ENCODE measurements at places on chromosomes 13 and 19.

- DNase-seq: peak; percentile 31
Measured at GRCh38 chr19:4352701-4353121, 9.3 kb downstream of the MPND start.

DNA sequence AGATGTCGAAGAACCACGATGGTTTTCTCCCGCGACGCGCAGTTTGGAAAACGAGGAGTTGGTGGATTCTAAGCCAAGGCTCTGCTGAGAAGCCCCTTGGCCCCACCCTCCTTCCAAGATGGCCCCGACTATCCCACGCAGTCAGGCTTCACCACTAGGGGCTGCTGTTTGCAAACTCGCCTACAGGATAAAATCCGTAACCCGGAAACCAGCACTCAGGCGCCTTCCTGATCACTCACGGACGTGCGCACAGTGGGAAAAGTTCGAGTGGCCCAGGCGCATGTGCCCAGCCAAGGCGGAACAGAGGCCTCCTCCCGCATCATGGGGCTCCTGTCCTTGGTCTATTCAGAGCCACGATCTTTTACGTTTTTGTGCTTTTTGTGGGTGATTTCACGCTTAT lies 19.2 kb upstream of the UQCR11 start:
- DNase-seq: no peak

- DNase-seq: no peak
Measured at GRCh38 chr19:37077501-37077933, 716 bp upstream of the ZNF420 start.

- DNase-seq: no peak
Measured at GRCh38 chr19:2076526-2076944, 19.6 kb downstream of the MOB3A start.

DNA sequence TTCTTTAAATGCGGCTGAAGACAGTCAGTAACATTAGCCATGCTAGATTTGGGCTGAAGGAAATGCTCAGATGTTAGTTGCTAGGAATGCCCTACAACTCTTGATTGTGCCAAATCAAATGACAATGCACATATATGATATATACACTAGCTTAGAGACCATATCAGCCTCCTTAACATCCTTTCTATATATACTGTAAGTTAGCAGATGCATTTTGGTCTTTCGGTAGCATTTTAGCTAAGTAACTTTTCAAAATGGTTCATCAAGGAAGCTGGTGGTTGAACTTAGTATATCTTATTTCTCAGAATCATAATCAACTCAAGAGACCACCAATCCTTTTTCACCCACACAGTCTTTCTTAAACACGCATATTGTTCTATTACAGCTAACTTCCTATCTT lies 14.1 kb upstream of the ENOX1 start:
- no peak for DNase-seq

GRCh38 chr13:110012102-110012739 lies 225.8 kb upstream of the IRS2 start:
- no peak for DNase-seq

GRCh38 chr13:101942535-101943157 lies 459.2 kb downstream of the FGF14 start:
- DNase-seq: no peak

DNA sequence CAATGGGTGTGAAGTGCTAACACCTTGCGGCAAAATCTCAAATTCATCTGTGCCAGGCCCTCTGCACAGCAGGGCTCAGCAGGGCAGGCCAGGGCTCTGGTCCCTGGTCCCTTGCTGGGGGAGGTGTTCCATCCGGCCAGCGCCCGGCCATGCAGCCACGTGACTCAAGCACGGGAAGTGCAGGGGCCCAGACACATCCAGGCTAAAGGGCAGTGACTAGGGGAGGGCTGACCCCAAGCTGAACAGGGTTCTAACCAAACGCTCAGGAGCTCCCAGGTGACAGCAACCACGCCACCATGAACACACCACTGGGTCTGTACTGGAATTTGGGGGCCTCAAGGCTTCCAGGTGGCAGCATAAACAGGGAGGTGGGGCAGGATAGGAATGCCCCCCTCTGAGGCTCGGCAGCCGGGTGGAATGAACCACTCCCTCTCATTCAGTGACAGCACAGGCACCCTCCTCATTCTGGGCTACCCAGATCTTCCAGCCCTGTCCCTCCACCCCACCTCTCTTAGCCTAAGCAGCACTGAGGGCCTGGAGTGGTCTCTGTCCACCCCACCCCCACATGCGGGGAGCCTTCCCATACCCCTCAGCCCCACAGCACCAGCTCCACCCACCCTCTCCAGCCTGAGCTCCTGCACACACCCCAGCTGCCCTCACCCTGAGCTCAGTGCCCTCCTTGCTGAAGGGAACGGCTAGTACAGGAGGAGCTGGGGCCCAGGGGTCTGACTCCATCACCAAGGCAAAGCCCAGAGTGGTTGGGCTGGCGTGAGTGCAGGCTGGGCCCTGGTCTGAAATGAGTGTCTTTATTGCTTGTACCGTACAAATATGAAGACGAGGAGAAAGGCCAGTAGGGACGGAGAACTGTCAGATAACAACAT lies 5.3 kb upstream of the CCNP start:
- DNase-seq: no peak

DNA sequence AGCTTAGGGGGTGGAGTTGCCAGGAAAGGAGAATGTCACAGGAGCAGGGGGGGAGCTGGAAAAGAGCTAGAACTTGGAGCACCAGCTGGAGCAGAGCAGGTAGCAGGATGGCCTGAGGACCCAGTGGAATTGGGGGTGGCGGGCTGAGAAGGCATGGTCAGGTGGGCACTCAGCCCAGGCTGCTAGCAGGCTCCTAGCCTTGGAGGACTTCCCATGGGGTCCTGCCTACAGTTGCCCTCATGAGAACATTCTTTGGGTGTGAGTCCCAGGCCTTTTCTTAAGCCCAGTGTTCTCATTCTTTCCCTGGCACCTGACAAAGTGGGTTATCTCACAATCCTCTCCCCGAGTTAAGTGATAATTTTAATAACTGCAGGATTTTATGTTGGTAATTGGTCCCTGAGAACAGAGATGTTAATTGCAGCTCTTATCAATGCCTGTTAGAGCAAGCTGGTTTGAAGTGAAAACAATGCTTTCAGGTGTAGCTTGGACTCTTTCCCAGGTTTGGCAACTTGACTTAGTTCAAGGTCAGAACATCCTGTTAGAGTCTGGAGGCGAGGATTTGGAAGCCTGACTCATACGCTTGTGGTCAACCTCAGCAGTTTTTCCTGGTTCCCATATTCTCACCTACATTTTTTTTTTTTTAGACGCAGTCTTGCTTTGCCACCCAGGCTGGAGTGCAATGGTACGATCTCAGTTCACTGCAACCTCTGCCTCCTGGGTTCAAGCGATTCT lies 18.1 kb upstream of the OLFM4 start:
- DNase-seq: peak; percentile 40

DNA sequence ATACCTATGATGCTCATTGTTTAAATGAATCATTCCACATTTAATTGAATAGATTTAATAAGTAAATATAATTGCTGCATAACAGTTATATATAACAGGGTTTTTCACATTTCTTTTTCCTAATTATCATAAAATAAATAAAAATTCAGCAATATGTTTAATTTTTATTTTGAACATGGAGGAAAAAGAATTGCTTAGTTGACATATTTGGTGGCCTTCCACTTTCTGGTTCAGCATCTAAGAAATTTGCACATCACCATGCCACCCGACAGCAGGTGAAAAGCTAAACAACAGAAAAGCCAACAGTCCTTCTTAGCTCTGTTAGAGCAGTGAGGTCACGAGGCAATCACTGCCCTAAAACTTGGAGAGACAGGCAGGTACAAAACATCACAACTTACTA lies 790.2 kb downstream of the GPC5 start:
- DNase-seq: no peak

GRCh38 chr13:59898066-59898465 lies 265.7 kb downstream of the DIAPH3 start:
- DNase-seq: no peak

GRCh38 chr13:50917572-50917971 lies 8.0 kb downstream of the RNASEH2B start:
- DNase-seq: no peak

DNA sequence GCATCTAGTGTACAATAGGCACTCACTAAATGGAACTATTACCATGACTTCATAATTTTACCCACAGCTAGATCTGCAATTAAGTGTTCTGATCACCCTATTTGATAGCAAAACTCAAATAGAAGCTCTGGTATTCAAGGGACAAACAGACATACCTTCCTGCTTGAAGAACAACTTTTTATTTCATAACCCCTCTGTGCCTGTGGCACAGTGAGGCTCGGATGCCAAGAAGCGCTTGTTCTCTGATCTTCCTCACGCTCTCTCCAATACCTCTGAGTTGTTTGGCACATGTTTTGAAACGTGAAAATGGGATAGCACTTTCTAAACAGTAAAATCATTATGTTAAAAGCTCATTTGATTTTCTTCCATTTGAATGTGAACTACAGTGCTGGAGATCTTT lies 232.0 kb downstream of the KLF5 start:
- no peak for DNase-seq

DNA sequence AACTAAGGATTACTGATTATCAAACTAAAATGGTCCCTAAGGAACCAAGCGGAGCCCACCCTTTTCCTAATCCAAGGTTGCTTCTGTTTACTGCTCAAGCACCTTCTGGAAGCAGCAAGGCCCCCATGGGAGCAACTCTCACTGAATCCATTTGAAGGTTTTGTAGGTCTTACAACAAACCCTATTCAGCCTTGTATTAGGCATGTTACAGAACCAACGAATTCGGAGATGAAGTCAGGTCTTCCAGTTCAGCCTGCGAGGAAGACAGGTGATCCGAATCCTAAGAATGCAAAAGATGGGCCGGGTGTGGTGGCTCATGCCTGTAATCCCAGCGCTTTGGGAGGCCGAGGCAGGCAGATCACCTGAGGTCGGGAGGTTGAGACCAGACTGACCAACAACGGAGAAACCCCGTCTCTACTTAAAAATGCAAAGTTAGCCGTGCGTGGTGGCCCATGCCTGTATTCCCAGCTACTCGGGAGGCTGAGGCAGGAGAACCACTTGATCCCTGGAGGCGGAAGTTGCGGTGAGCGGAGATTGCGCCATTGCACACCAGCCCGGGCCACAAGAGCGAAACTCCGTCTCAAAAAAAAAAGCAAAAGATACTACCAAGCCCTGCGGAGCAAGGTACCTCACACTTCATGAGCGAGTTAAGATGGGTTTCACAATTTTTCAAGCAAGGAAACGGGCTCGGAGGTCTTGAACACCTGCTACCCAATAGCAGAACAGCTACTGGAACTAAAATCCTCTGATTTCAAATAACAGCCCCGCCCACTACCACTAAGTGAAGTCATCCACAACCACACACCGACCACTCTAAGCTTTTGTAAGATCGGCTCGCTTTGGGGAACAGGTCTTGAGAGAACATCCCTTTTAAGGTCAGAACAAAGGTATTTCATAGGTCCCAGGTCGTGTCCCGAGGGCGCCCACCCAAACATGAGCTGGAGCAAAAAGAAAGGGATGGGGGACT lies 609 bp downstream of the ZAR1L start:
- peak; percentile 47 for DNase-seq

DNA sequence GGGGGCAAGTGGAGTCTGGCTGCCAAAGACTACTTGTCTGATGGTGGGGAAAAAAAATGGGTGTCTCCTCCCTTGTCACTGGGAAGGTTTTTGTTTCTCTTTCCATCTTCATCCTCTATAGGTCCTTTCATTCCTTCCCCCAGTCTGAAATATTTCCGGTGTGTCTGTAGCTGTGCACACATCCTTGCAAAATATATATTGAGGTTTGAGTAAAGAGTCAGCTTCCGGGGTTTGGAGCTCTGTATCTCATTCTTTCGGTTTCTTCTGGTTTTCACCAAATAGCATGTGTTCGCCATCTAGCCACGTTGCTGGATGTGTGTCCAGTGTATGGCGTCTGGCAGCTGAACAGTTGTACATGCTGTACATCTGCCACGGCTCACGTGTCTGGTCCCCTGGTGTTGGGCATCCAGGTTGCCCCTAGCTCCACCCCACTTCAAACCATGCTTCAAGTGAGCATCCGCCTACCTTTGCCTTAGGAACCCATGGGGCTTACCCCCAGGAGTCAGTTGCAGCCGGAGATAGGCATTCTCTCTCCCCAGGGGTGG lies 142.2 kb downstream of the SIPA1L3 start:
- DNase-seq: no peak

- no peak for DNase-seq
Measured at GRCh38 chr13:46607768-46608564, 55.0 kb downstream of the LRCH1 start.

DNA sequence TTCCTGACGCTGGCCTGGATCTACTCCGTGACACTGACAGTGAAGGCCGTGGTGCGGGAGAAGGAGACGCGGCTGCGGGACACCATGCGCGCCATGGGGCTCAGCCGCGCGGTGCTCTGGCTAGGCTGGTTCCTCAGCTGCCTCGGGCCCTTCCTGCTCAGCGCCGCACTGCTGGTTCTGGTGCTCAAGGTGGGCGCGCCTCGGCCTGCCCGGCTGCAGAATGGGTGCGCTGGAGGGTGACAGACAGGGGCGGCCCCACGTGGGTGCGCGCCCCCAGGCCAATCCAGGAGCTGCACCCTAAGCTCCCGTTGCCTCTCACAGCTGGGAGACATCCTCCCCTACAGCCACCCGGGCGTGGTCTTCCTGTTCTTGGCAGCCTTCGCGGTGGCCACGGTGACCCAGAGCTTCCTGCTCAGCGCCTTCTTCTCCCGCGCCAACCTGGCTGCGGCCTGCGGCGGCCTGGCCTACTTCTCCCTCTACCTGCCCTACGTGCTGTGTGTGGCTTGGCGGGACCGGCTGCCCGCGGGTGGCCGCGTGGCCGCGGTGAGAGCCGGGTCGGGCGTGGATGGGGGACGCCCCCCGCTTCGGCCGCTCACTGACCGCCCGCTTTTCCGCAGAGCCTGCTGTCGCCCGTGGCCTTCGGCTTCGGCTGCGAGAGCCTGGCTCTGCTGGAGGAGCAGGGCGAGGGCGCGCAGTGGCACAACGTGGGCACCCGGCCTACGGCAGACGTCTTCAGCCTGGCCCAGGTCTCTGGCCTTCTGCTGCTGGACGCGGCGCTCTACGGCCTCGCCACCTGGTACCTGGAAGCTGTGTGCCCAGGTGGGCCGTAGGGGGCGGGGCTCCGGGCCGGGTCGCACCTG lies 7.2 kb downstream of the ABCA7 start:
- no peak for DNase-seq

GRCh38 chr13:85662186-85662585 lies 137.0 kb downstream of the SLITRK6 start:
- no peak for DNase-seq

All from GDM1 (cell line).